IgD-negative memory B cell (primary cell): ENCODE measurements at places on chromosomes 2 and 18. TPM values are rescaled to one million over a fixed set of nuclear protein-coding genes. Genes with fewer than 3 reads are reported as not detected.

Gene XPO1
- polyA plus RNA-seq: 34.3 TPM

Gene LYPD1
- not detected for polyA plus RNA-seq

Gene LHCGR
- not detected for polyA plus RNA-seq

Gene MEIS1
- 0.33 TPM for polyA plus RNA-seq

Gene ANKRD44
- polyA plus RNA-seq: 91.6 TPM

Gene NRP2
- 0.55 TPM for polyA plus RNA-seq

Gene MERTK
- polyA plus RNA-seq: 0.33 TPM

Gene CTAGE1
- polyA plus RNA-seq: not detected

Gene GMPPA
- polyA plus RNA-seq: 24.4 TPM

Gene NEU2
- polyA plus RNA-seq: not detected

Gene NPPC
- not detected for polyA plus RNA-seq

Gene CABLES1
- 0.30 TPM for polyA plus RNA-seq

Gene LCT
- not detected for polyA plus RNA-seq

Gene REV1
- 15.8 TPM for polyA plus RNA-seq

Gene COPS7B
- 40.7 TPM for polyA plus RNA-seq

Gene GRP
- not detected for polyA plus RNA-seq

Gene RAMP1
- not detected for polyA plus RNA-seq
